ENCODE measurements at places on chromosomes 3 and 15.

GRCh38 chr15:64850778-64851502, 9.2 kb downstream of the PLEKHO2 start:
- DNase-seq, result no peak

DNA sequence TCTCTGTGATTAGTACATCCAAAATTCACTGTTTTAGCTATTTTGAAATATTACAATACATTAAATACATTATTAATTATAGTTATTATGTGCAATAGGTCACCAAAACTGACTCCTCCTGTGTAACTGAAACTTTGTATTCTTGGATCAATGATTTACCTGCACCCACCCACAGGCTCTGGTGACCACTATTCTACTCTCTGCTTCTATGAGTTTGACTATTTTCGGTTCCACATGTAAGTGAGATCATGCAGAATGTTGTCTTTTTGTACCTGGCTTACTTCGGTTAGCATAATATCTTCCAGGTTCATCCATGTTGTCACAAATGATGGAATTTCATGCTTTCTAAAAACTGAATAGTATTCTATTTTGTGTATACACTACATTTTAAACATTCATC, 43.8 kb downstream of the SLC2A2 start:
- DNase-seq, result no peak

DNA sequence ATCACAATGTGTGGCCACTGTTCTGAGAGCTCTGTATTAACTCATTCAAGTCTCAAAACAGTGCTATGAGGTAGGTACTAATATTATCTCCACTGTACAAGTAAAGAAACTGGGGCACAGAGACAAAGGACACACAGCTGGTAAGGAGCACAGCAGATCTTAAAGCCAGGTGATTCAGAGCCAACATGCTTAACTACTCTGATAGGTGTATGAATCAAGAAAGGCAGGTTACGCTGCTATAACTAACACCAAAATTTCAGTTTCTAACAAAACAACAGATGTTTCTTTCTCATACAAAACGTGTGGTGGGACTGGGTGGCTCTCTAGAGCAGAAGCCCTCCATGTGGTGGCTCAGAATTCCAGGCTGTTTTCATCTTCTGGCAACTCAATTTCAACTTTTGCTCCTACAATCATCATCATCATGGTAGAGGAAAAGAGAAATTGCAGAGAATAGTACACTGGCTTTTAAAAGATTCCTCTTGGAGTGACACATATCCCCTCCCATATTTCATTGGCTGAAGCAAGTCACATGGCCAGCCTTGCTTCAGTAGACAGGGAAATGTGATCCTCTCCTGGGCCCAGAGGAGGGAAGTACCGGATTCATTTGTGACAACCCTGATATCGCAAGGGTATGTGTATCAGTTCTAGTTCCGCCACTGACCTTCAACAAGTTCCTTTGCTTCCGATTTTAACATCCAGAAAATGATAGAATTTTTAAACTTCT, 126.2 kb upstream of the PTX3 start:
- no peak for DNase-seq

GRCh38 chr3:72659188-72659587, 189.1 kb downstream of the SHQ1 start:
- no peak for DNase-seq

DNA sequence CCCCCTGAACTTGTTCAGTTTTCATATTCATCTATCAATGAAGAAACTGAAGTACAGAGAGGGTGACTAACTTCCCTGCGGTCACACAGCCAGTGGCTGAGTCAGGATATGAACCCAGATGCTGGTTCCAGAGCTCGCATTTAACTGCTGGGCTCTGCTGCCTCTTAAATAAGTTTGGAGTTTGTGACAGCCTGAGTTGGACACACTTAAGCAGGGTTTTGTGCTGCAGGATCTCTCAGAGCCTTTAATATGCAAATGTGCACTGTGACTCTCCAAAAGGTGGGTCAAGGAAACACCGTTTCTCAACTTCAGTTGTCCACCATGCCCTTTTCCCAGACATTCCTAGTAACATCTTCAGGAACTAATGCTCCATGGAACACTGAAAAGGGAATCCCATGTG, 45.8 kb downstream of the EBLN2 start:
- no peak for DNase-seq

DNA sequence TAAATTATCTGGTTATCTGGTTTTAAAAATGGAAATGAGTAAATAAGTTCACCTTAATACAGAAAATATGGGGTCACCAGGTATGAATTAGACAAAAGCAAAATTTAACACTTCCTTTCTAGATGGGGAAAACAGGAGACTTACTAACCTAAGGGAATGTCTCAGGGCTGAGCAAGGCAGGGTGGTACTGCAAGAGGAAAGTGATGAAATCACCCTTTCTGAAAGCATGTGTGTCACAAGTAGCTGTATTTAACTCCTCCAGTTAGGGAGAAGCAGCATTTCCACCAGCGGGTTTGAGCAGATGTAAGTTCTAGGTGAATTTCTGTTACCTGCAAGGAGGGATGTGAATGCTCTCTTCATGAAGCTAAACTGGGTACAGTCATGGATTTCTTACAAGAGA, 629.1 kb downstream of the MECOM start:
- no peak for DNase-seq

DNA sequence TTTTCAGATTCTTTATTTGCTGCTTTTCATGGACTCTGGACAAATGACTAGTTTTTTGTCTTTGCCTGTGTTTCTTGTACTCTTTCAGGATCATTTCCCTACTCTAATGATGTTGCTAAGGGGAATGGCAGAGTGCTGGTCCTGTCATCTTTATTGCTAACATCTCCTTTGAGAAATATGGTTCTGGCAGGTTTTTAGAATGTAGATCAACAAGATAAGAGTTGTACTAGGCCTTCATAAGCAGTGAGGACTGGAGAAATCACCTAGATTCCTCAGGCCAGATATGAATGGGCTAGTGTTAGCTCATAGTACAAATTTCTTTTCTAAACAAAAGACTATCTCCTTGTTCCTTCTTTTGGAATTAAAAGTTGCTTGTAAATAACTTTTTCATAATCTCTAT, 156.0 kb downstream of the UBE2E2 start:
- no peak for DNase-seq

GRCh38 chr3:107987036-107987939, 103.5 kb downstream of the CD47 start:
- no peak for DNase-seq

DNA sequence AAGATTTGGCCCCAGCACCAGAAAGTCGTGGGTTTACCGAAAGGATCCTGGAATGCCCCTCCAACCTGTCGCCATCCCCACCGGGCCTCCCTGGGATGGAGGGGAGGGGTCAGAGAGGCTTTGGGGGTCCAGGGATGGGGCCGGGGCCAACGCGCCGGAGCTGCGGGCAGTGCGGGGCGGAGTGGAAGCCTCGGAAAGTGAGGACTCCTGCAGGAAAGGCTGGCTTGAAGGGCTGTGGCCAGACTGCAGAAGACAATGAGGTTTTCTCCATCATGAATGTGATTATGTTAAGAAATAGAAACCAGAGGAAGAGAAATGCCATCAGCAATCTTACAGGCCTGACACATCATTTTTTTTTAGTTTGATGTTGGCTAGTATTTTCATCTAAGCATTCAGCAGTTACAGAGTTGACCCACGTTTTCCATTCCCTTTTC, 738 bp downstream of the YEATS2 start:
- peak; percentile 4 for DNase-seq

- no peak for DNase-seq
Observed at GRCh38 chr3:45792036-45792435, 4.3 kb downstream of the SLC6A20 start.

GRCh38 chr3:43689766-43690399, 855 bp upstream of the ABHD5 start:
- no peak for DNase-seq

- peak; percentile 90 for DNase-seq
Observed at GRCh38 chr15:72783640-72784455, at the start of gene ADPGK. Gene ADPGK, minus strand, starts transcription at chr15:72783758. Its CDS starts 67 bp downstream, at chr15:72783691.

- DNase-seq, result no peak
Observed at GRCh38 chr15:79371591-79371990, 60.5 kb upstream of the MINAR1 start.

GRCh38 chr3:1540686-1541085, 447.9 kb downstream of the CNTN6 start:
- DNase-seq, result no peak

- DNase-seq, result no peak
Observed at GRCh38 chr3:179438841-179439240, 12.4 kb downstream of the GNB4 start.
